ENCODE measurements at places on chromosomes 4 and X.

GRCh38 chr4:30945586-30945985 is 225.4 kb downstream of the PCDH7 start:
- no peaks in the 10 kb centered on the region for H3K4me1 ChIP-seq
- no peaks in the 10 kb centered on the region for H3K27me3 ChIP-seq
- DNase-seq, result no peak
- no peak overlapping the region for H3K27ac ChIP-seq
- no peak overlapping the region for H3K4me3 ChIP-seq
- H3K36me3 ChIP-seq, result no peaks in the 10 kb centered on the region

- H3K36me3 ChIP-seq, result no peaks in the 10 kb centered on the region
- DNase-seq, result no peak
- H3K4me3 ChIP-seq, result no peak overlapping the region
- H3K27ac ChIP-seq, result no peak overlapping the region
Observed at GRCh38 chr4:114161809-114162208, 182.4 kb upstream of the ARSJ start.

DNA sequence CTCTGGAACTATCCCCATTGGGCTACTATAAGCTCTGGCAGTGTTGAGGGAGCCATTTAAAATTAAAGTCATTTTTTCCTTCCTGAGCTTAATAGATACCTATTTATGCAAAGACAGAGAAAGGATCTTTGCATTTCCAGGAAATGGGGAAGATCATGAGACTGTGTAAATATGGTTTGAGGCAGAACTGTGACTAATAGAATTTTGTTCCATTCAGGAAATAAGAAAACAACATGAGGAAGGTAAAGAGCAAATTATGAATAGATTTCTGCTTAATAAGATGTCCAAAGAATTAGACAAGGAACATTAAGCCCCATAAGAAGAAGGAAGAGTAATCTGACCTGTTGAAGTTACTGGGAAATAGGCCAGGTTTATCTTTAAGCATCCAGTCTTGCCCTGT is 17.8 kb upstream of the TBC1D19 start:
- DNase-seq, result no peak
- no peak overlapping the region for H3K27ac ChIP-seq
- no peaks in the 10 kb centered on the region for H3K4me1 ChIP-seq
- no peaks in the 10 kb centered on the region for H3K27me3 ChIP-seq

- no peak overlapping the region for H3K27ac ChIP-seq
- no peaks in the 10 kb centered on the region for H3K36me3 ChIP-seq
- no peaks in the 10 kb centered on the region for H3K4me1 ChIP-seq
- no peak for DNase-seq
Observed at GRCh38 chr4:151045907-151046306, 30.8 kb upstream of the LRBA start.

- no peak overlapping the region for H3K27ac ChIP-seq
- DNase-seq, result no peak
- H3K4me3 ChIP-seq, result no peak overlapping the region
- H3K27me3 ChIP-seq, result no peaks in the 10 kb centered on the region
Observed at GRCh38 chrX:50726296-50726695, 87.7 kb downstream of the SHROOM4 start.

GRCh38 chr4:54197926-54198325 is 31.2 kb upstream of the PDGFRA start:
- H3K27me3 ChIP-seq, result no peaks in the 10 kb centered on the region
- no peaks in the 10 kb centered on the region for H3K4me1 ChIP-seq
- H3K36me3 ChIP-seq, result no peaks in the 10 kb centered on the region
- DNase-seq, result no peak
- H3K4me3 ChIP-seq, result no peak overlapping the region
